ENCODE measurements at places on chromosomes 2 and 18.

- no peak for DNase-seq
These were observed 19.9 kb downstream of the EFEMP1 start for GRCh38 chr2:55903727-55904126.

GRCh38 chr2:145190031-145190703 lies 670.2 kb upstream of the ZEB2 start:
- DNase-seq = no peak

- DNase-seq = no peak
These were observed 232.6 kb upstream of the LYPD1 start for GRCh38 chr2:132902626-132903025.

GRCh38 chr2:178227187-178227586 lies 32.9 kb downstream of the OSBPL6 start:
- DNase-seq = no peak

DNA sequence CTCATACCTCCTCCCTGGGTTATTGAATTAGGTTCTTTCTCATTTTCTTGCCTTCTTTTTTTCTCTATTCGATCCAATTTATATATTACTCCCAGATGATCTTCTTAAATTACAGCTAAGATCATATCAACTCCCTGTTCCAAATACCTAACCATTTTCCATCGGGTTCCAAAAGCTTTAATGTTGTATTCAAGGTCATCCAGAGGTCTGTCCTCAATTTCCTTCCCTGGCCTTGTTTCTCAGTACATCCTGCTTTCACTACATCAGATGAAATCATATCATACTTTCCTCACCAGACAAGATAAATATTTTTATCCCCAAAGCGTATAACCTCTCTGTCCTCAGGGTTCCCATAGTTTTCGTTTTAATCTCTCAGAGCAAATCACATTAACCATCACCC lies 36.3 kb upstream of the GREB1L start:
- no peak for DNase-seq

DNA sequence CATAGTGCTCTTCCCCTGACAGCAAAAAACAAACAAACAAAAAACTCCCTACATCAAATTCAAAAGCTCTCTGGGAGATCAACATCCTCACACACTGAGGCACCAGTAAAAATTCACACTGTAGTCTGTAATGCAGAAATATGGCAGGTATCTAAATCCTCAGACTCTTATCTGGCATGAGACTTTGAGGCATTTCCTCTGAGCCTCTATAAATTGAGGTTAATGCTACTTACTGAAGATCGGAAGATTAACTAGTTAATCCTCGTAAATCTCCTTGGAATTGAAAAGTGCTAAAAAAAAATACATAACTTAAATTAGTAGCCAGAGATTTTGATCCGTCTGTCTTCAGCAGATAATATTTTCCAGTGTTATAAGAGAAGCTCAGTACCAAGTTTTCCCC lies 65.0 kb downstream of the AP1S3 start:
- no peak for DNase-seq

DNA sequence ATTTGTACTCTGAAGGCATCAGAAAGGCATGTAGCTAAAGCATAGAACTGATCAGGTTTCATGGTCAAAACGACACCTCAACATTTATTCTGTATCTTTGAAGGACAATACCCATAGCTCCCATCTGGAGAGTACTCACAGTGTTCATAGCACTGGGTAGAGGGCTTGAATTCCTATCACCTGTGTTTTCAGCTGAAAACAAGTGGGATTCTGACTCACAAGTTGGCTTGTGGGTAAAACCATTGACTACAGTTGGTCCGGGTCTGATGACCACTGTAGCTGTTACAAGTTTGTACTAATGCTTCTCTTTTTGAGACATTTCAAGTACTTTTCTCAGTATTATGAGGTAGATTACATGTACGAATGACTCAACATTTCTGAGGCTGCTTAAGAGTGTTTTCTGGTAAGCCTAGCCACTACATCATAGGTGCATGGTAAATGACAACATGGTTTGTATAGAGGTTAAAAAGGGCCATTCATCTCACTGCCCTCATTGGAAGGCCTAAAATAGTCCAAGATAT lies 68.6 kb upstream of the PELI1 start:
- DNase-seq = no peak

- DNase-seq = no peak
These were observed 56.3 kb downstream of the PAX3 start for GRCh38 chr2:222242532-222242931.

GRCh38 chr2:134258684-134259388 lies 5.0 kb downstream of the MGAT5 start:
- peak; percentile 35 for DNase-seq

GRCh38 chr2:162433491-162433890 lies 89.6 kb downstream of the GCA start:
- no peak for DNase-seq

DNA sequence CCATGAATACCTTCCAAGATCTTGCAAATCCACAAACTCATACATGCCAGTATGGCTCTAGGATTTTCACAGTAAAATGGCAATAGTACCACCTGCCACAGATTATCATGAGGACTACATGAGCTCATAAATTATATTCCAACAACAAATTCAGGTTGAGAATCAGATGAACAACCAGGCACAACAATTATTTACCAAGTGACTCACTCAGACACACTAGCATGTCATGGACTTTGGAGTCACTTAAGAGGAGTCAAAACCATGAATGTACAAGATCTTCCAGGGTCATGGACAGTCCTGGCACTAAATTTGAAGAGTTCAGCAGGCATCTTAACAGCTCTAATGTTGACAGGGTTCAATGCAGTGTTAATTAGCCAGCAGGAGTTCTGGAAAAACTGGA lies 34.4 kb upstream of the BZW1 start:
- DNase-seq = no peak

DNA sequence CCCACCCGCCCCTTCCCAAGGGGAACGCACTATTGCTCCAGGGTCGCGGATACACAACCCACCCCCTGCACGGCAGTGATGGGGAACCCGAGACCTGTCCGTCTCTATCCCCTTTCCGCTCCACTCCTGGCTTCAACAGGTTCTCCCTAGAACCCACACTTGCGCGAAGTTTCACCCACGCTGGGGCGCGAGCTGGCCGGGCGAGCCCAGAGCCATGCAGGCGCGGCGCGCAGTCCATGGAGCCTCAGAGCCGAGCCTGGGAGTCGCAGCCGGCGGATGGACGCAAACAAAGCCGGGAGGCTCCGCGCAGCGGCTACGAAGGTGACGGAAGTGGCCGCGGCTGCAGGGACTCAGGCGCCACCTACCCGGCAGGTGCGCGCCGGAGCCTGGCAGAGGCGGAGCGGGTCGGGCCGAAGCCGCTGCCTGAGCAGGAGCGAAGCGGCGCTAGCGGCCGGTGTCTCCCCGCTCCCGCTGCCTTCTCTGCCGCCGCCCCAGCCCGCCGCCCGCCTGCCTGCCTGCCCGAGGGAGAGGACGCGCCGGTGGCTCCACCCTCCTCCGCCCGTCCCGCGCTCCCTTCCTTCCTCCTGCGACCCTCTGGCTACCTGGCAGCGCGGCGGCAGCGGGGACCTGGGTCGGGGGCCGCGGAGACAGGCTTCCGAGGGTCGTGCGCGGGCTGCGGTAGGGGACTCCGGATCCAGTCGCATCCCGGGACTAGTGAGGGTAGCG lies 14.0 kb downstream of the ALPG start:
- DNase-seq = no peak

- no peak for DNase-seq
These were observed 41.9 kb downstream of the LRRFIP1 start for GRCh38 chr2:237669283-237669627.

- peak; percentile 51 for DNase-seq
These were observed 138.0 kb downstream of the CTIF start for GRCh38 chr18:48676756-48677368.

- no peak for DNase-seq
These were observed 180.2 kb upstream of the KLHL29 start for GRCh38 chr2:23204685-23205242.

DNA sequence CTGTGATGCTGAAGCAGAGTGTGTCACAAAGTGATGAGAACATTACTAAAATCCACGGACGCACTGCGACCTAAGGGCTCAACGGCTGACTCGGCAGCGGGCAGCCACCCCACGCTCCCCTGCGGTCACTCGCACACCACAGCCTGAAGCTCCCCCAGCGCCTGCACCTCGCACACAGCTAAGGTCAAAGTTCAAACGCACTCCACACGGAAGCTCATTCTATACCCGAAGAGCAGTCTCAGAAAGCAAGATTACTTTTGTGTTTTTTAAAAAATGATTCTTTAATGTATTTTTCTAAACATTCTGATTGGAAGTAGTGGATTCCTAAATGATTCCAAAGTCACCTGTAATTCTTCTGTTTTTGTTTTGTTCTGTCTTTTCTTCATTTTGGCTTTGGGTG lies 21.7 kb downstream of the ASPRV1 start:
- no peak for DNase-seq

- no peak for DNase-seq
These were observed 474.6 kb downstream of the SLC4A3 start for GRCh38 chr2:220101980-220102379.

GRCh38 chr2:173963817-173964564 lies 1.2 kb downstream of the SP3 start:
- DNase-seq = peak; percentile 89

GRCh38 chr2:33785201-33786106 lies 186.4 kb upstream of the FAM98A start:
- no peak for DNase-seq

DNA sequence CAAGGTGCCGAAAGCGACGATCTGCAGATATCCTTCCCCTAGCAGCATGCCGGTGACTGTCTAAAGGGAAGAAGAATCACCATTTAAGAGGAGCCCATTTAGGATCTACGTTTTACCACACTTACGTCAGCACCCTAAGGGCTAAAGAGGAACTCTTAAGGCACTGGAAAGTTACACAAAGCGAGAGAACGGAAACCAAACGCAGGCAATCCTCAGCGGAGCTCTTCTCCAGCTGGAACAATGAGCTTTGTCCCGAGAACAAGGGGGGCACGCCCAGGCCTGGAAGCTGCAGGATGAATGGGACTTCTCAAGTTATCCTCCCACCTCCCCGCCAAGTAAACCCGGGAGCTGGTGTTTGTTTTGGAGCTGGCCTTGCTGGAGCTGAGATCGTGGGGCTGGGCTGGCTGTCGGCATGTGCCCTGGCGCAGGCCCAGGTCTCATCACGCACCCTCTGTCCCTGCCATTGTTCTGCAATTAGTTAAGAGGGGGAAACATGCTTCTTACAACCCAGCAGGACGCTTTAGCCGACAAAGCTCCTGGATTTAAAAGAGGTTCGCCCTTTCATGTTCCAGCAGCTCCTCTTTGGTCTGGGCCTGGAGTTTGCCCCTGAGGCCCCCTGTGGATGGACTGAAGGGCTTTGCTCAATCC lies 36.4 kb downstream of the PXDN start:
- no peak for DNase-seq

- no peak for DNase-seq
These were observed 110.9 kb downstream of the SS18 start for GRCh38 chr18:25979369-25980040.

DNA sequence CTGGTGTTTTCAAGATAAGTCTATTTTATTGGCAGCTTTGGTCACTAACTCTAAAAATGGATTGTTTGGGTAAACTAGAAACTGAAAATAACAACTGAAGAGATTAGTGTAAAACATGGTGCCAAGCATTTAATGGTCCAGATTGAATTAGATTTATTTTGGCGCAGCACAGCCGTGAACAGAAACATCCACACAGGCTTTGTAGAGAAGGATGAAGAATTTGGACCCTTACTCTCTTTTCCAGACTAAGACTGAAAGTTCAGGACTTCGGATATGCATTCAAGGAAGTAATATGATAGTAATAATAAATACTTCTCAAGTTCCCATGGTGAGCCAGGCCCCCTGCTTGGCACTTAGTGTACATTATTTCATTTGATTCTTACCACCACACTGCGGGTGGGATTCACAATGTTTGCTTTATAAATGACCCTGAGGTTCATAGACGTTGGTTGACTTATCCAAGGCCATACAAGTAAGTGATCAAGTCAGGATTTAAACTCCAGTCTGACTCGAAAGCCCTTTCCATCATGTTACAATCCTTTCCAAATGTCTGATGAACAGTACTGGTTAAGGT lies 54.2 kb upstream of the ITGB6 start:
- DNase-seq = no peak

GRCh38 chr18:58490238-58490637 lies 138.7 kb downstream of the ALPK2 start:
- no peak for DNase-seq

- no peak for DNase-seq
These were observed 58.0 kb downstream of the PLCL1 start for GRCh38 chr2:197862246-197862955.

- no peak for DNase-seq
These were observed 49.1 kb downstream of the ZNF638 start for GRCh38 chr2:71380665-71381064.

DNA sequence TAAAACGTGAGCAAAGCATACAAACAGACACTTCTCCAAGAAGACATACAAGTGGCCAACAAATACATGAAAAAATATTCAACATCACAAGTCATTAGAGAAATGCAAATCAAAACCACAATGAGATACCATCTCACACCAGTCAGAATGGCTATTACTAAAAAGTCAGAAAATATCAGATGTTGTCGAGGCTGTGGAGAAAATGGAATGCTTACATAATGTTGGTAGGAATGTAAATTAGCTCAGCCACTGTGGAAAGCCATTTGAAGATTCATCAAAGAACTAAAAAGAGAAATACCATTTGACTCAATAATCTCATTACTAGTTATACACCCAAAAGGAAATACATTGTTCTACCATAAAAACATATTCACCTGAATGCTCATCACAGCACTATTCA lies 825.7 kb downstream of the SUCLG1 start:
- DNase-seq = no peak

GRCh38 chr2:121058852-121059558 lies 226.0 kb downstream of the TFCP2L1 start:
- no peak for DNase-seq

DNA sequence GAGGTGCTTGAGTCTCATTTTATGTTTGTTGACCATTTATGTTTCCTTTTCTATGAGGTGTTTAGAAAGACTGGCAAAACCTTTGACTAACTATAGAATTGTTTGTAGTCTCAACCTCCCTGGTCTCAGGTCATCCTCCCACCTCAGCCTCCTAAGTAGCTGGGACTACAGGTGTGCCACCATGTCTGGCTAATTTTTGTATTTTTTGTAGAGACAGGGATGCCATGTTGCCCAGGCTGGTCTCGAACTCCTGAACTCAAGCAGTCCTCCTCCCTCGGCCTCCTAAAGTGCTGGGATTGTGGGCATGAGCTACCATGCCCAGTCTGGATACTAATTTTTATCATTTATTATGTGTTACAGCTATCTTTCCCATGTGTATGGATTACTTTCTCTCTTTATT lies 67.8 kb downstream of the EML4 start:
- DNase-seq = no peak

DNA sequence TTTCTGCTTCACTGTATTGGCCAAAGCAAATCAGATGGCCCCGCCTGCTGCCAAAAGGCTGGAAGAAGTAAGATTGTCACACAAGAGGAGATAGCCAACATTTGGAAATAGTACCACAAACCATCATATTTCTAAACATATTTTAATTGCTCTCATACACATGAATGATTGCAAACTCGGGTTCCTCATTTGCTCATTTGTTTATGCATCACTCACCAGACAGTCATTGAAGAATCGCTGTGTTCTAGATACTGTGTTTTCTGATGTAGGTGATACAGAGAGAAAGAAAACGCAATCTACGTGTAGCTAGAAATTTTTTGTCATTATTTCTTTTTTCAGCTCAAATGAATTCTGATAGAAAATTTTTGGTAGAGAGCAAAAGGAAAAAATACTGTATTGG lies 1103.4 kb downstream of the TSN start:
- DNase-seq = no peak
